Stimulated activated CD8-positive, alpha-beta memory T cell treated with anti-CD3 and anti-CD28 coated beads, Interleukin-15, amount 100 ng/mL, for 4 hours (primary cell): ENCODE measurements at places on chromosomes 1 and 21.
A peak's percentile ranks its signal among the peaks of the same experiment; 100 is the strongest.

GRCh38 chr1:9291914-9292360 is 757 bp upstream of the SPSB1 start:
- DNase-seq = no peak

DNA sequence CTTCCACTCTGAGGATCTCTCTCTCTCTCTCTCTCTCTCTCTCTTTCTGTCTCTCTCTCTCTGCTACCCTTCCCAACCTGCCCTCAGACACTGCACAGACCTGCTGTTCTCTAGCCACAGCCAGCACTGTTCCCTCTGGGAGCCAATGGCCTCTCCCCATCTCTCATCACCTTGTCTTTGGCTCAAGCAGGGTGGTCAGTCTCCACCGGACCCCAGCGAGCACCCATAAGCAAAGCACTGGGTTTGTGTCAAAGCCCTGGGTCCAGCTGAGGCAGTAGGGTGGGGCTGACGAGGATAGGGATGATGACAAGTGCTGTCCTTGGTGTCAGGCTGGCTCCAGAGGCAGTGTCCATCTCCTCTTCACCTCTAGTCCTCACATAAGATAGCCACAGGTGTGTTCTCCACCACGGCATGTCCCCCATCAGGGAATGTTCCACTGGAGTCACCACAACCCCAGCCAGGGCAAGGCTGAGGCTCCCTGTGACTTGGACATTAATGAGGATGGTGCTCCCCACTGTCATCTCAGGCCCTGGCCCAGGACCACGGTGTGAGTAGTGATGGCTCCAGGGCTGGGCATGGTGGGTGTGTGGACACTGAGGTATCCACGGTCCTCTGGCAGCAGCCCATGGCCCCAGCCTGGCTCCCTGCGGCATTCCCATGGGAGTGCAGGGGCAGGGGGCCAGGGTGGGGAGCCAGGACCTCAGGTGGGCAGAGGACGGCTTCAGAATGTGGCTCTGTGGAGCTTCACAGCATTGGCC is 8.4 kb upstream of the GOLT1A start:
- no peak for DNase-seq

- DNase-seq = no peak
These were observed 21.6 kb downstream of the IFNLR1 start for GRCh38 chr1:24165500-24165899.

DNA sequence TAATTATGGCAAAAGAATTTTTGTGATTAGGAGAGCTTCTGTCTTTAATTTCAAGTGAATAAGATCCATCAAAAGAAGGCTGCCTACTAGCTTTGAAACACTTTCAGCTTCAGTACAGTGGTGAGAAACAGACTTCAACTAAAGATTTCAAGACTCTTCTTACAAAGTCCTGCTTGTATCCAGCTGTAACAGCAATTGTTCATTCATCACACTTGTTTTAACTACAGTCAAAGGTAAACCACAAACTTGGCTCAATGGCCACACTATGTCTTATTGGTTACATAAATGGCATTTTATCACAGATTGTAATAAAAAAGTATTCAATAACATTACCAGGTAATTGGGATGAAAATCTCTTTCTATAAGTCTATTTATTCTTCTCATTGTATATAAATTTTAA is 59.2 kb downstream of the WARS2 start:
- no peak for DNase-seq

GRCh38 chr1:168832661-168833060 is 103.7 kb upstream of the DPT start:
- DNase-seq = no peak

- no peak for DNase-seq
These were observed 61.4 kb downstream of the VWA5B1 start for GRCh38 chr1:20351911-20352701.

GRCh38 chr1:11856698-11857097 is 2.0 kb downstream of the NPPB start:
- no peak for DNase-seq

DNA sequence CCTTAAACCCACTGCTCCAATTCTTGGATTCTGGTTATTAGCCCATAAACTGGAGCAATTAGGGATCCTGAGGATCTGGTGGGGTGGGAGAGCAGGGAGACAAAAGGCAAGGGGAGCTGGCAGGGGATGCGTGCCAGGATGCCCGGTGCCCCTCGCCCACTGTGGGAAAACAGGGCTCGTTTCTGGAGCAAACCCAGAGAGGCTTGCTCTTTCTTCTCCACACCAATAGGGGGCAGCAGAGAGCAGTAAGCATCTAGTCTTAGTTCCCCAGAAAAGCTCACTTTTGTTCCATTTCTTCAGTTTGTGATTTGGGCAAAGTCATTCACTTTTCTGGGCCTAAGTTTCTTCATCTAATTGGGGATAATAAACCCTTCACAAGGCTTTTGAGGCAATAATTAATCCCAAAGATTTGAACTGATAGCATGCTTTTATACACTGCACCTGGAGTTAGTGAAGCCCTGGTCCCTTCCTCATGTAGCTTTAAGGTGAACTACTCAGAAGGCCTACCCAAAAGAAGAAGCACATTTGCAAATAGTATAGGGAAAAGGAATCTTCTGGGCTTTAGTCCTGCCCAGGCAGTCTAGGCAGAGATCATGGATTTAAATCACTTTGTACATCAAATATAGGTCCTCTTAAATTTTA is 160.6 kb upstream of the USP24 start:
- no peak for DNase-seq

GRCh38 chr1:121517586-121518230 is 332.9 kb downstream of the SRGAP2C start:
- no peak for DNase-seq

DNA sequence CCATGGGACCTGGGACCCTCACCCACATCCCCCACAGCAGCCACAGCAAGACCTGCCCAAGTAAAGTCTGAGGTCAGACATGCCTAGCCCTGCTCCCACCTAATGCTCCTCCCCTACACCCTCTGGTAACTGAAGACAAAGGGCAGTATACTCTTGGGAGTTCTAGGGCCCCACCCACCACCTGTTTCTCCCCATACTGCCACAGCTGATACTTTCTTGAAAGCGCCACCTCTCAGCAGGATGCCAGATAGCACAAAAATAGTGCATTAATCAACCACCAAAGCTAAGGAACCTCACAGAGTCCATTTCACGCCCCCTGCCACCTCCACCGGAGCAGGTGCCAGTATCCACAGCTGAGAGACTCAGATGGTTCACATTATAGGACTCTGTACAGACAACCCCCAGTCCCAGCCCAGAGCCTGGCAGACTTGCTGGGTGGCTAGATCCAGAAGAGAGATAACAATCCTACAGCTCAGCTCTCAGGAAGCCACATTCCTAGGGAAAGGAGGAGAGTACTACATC is 238.1 kb downstream of the LRRC40 start:
- no peak for DNase-seq

DNA sequence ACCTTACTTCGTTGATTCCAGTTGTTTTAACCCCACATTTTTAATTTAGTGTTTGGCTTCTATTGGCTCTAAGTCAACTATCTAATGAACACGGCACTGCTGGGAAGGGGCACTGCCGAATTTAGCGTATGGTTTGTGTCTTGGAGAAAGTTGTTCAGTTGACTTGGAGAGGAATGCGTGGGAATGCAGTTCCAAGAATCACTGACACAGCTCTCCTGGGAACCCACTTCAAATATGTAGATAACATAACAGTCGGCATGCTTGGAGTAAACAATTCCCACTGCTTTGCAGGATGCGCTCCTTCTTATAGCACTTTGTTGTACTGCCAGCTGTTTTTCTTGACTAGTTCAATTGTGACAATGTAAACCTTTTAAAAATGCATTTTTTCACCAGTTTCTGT is 104.3 kb downstream of the RYR2 start:
- DNase-seq = no peak

DNA sequence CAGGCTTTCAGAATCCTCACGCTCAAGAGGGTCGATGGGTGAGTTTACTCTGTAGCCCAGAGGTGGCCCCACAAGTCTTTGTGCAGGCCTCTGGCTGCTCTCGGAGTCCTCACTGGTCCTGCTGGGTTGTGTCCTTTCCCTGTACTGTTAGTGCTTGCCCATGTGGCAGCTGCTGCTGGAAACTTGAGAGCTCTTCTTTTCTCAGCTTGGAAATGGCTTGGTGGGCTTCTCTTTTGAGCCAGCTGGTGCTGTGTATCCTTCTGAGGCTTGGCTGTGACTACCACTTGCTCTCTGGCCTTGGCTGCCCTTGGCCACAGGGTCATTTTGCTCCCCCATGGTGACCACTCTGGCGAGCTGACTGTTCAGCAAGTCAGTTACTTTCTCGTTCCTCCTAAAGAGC is 82.2 kb upstream of the LMO4 start:
- no peak for DNase-seq

DNA sequence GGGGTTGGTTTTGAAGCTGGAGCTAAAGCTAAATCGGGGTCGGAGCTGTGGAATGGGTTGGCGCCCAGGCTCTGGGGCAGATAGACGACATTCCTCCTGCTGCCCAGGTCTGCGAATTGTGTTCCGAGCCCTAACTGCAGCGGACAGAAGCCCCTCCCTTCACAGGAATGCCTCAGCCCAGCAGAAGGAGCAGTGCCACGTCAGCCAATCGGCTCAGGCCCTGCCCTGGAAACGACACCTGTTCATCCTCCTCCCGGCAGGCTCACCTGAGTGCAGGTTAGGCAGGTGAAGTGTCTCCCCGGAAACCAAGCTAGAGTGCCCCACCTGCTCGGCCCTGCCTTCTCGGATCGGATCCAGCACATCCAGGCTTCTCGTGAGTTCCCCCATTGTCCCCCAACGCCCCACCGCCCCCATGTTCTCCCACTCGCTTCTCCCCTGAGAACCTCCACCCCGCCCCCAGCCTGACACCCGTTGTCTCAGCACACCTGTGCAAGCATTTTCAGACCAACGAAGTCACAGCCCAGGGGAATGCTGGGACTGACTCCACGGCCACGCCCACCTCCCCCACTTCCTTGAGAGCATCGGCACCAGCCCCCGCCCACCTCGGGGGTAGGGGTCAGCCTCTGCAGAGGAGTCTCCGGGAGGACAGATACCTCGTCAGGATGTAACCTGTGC is 775 bp downstream of the TMEM125 start:
- no peak for DNase-seq

GRCh38 chr1:101235696-101236515 is 913 bp upstream of the S1PR1 start:
- peak; percentile 43 for DNase-seq
